ENCODE measurements at places on chromosomes 16 and 17.

DNA sequence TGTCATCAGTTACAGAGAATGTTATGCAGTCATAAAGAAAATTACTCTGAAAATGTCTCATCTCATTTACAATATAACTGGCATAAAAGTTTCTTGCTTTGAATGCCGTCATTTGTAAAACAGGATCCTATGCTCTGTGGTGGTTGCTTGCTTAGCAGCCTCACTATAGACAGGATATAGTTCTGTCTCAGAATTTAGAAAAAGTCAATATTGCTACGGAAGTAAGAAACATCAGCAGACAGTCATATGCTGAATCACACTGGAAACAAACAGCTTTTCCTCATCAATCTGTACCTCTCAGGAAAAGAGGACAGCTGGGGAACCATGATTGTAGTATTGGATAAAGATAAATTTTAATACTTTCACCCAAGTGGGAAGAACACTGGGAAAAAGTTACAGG is 105.5 kb downstream of the MYO1D start:
- DNase-seq = no peak

DNA sequence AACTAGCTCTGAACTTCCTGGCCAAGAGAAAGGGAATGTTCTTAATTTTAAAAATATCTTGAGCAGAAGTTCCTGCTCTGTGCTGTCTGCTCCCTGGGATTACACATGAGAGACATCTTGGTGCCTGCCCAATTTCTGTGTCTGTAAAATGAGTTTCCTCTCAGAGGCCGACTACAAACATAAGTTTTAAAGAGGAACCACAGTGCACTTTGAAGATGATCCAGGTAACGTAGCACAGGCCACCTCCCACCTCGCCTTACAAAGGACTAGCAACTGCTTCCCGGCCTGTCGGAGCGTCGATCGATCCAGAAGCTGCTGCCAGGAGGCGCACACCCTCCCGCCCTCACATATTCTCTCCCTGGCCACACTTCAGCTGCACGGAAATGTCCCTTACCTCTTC is 55.0 kb upstream of the ATP2A3 start:
- DNase-seq = no peak

DNA sequence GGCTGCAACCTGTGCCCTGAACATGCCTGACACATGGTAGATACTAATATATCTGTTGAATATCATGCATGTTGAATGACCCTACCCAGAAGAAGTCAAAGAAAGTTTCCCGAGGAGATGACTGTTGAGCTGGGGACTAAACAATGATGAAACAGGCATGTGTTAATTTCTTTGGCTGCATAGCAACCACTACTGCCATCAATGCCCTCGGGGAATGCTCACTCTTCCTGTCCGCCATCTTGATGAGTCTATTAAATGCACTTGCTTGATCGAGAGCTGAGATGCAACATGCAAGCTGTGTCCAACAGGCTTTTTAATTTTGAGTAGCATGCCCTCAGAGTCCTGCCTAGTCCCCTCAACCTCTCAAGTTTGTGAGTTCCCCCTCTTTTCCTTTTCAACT is 31.3 kb downstream of the GRIN2A start:
- DNase-seq = no peak

DNA sequence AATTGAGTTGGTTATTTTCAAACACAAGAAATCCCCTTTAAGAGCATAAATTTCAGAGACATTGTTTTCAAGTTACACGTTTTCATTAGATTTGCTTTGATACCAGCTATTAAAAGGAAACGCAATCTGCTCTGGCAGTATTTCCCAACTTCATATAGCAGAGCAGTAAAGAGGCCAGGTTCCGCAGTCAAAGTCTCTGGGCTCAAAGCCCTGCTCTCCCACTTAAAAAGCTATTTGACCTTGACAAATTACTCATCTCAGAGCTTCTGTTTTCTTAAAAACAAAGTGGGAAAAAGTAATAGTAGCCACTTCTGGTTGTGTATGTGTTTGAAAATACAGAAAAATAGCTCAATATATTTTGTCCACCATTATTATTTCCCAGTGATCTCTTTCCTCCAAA is 89.7 kb upstream of the CDYL2 start:
- no peak for DNase-seq

DNA sequence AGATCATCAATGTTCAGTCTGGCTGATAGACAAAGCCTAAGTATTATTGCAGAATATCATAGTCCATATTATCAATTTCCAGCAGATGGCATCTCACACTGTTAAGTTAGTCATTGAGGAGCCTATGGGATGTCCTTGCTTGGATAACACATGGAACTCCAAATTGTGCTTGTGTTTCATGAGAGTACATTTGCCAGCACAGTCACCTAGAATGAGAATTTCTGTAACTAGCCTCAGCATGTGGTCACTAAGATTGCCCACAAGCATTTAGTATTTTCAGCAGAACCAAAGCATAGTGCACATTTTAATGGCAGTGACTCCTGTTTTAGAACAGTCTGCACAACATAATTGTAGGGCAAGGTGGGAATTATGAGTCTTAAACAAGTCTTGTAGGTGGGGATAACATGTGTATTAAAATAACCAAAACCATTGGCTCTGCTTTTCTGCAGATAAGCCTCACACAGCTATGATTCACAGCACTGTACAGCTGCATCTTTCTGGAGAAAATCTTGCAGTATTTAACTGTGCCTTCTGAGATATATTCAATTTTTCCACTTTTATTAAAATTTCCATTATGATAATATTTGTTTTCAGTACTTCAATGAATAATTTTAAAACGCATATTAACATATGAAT is 882.8 kb upstream of the SOX9 start:
- no peak for DNase-seq

GRCh38 chr17:18921912-18922451 is 30.0 kb upstream of the SLC5A10 start:
- DNase-seq = no peak

GRCh38 chr16:27389272-27389961 is 12.6 kb upstream of the IL21R start:
- no peak for DNase-seq

GRCh38 chr16:25747160-25747758 is 55.5 kb downstream of the HS3ST4 start:
- no peak for DNase-seq

- DNase-seq = no peak
Measured at GRCh38 chr16:35339337-35339736, 1879.9 kb downstream of the TP53TG3F start.

DNA sequence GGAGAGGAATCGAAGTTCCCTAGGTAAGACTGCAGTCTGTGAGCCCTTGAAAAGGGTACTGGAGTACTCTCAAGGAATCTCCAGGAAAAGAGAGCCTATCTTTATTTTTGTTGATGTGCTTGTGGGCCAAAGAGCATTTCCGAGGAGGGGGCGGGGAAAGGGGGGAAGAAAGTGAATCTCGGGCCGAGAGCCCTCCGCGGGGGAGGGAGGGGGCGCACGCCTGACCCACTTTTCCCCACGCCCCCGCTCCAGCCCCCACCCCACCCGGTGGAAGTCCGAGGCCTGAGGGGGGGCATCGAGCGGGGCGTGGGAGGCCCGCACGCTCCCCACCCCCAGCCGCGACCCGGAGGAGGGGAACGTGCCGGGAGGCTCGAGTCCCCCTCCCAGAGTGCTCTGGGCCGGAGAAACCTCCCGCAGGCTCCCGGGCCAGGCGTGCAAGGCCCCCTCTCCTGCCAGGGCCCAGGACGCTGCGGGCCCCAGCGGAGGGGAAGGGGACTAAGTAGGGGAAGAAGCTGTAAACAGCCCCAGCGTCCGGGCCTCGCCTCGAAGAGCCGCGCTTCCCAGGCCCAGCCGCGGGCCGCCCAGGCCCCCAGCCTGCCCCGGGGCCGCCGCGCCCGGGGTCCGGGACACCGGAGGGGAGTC is 444 bp downstream of the HELZ start:
- peak; percentile 1 for DNase-seq

DNA sequence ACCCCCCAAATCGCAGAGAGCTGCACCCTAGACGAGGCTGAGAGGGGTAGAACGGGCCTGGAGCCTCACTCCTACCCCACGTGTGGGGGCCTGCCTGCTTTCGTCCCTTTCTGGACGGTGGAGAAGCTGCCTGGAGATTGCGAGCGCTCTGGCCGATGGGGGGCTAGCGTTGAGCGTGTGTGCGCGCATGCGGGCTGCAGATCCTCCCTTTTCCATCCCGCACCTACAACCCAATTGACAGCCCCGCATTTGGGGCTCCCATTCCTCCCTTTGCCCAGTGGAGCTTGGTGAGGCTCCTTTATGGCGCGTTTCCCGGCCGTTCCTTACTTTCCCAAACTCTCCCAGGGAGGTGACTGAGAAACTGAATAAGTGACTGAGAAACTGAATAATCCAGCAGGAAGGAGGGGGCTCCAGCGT is 907 bp upstream of the ESRP2 start:
- DNase-seq = no peak

GRCh38 chr16:22346483-22346882 is 27.9 kb downstream of the CDR2 start:
- no peak for DNase-seq

- no peak for DNase-seq
Measured at GRCh38 chr16:46731691-46732555, 16.2 kb downstream of the MYLK3 start.

DNA sequence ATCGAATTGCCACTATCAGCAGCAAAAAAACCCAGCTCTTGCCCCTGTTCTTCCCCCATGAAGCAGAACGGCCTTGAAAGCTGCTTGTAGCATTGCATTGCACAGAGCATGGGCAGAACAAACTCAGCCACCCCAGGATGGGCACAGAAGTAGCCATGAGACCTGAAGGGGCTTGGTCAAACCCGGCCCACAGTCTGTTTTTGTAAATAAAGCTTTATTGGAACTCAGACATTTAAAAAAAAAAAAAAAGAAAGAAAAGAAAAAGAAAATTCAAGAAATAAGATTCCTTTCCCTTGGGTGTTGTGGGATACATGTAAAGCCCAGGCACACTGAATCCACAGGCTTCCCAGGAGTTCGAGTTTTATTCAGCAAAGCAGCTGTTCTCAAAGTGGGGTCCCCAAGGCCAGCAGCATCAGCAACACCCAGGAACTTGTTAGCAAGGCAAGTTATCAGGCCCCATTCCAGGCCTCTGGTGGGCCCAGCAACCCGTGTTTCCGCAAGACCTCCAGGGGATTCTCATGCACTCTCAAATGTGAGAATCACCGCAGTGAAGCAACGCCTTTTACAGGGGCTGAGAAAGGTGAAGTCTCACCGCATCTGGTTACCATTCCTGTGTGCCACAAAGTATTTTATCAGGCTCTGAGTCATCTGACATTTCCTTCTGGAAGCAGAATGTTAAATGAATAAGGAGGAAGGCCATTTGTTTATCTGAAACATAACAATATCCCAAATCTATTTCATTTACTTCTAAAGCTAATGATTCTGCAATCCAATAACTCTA is 108.2 kb downstream of the SLC39A11 start:
- no peak for DNase-seq

- DNase-seq = no peak
Measured at GRCh38 chr17:72287586-72287985, 166.8 kb downstream of the SOX9 start.

GRCh38 chr17:43576563-43577229 is 30.6 kb upstream of the ETV4 start:
- peak; percentile 54 for DNase-seq

DNA sequence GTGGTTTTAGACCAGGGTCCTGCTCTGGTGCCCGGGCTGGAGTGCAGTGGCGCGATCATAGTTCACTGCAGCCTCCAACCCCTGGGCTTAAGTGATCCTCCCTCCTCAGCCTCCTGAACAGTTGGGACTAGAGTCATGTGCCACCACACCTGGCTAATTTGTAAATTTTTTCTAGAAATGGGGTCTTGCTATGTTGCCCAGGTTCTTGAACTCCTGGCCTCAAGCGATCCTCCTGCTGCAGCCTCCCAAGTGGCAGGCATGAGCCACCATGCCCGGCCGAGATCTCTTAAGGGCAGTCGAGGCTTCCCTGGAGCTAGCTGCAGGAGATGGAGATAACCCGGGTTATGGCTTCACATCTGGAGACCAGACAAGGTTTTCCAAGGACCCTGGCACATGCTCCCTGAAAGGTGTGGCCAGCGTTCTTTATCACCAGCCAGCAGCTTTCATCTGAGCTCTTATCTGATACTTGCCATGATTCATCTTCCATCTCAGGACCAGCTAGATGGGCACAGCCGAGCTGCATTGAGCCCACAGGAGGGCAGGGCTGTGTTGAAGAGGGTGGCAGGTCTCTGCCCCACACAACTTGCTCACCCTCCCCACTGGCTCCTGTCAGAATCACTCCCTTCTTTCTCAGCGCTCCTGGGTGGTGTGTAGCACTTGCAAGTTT is 28.6 kb downstream of the SCNN1B start:
- DNase-seq = no peak

- no peak for DNase-seq
Measured at GRCh38 chr17:42784811-42785592, 4.6 kb downstream of the WNK4 start.

DNA sequence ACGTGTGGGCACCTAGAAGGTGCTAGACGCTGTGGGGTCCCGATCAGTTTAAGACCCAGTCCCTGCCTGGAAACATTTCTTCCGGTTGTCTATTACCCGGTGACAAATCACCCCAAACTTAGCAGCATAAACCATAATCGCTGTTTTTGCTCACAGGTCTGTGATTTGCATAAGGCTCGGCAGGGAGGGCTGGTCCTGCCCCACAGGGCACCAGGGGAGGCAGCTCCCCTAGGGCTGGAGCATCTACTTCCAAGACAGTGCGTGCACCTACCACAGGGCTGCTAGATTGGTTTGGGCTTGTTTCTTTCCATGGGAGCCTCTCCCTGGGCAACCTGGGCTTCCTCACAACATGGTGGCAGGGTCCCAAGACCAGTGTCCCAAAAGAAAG is 214.5 kb upstream of the CIBAR2 start:
- DNase-seq = no peak

GRCh38 chr16:68382296-68382718 is 66.0 kb downstream of the SMPD3 start:
- no peak for DNase-seq

GRCh38 chr17:51813140-51813783 is 345.3 kb downstream of the CA10 start:
- DNase-seq = no peak

DNA sequence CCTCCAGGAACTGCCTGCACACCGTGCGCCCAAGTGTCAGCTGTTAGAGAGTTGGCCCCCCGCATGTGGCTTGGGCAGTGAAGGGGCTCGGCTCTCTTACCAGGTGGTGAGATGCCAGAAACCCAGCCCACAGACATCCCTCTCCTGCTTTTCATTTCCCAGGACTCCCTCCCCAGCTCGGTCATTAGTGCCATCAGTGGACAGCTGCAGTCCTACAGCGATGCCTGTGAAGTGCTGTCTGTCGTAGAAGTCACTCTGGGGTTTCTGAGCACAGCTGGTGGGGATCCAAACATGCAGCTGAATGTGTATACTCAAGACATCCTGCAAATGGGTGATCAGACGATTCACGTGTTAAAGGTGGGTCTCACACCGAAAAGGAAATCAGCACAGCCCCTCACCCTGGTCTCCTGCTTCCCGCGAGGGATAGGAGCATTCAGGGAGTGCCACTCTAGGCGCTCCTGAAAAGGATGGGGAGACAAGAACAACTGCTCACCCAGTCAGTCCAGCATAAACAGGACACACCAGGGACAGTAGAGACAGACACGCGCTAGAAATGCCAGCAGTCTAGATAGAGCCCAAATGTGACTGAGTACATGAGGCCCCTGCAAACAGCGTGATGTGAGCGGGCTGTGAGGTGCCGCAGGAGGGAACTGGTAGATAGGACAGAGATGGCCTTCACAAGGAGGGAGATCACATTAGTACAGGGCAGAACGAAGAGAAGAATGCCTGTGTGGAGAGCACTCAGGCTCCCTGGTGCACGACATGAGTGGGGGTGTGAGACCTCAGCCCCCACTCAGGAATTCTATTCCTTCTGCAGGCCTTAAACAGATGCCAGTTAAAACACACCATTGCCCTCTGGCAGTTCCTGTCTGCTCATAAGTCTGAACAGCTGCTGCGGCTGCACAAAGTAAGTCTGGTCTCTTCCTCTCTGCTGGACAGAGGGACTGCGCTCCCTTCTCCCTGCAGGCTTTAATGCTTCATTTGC is 25.7 kb upstream of the ENDOV start:
- no peak for DNase-seq

Data from T follicular helper cell (primary cell).